Heart left ventricle (tissue), 16 donors: ENCODE measurements at places on chromosomes 12 and 14.

DNA sequence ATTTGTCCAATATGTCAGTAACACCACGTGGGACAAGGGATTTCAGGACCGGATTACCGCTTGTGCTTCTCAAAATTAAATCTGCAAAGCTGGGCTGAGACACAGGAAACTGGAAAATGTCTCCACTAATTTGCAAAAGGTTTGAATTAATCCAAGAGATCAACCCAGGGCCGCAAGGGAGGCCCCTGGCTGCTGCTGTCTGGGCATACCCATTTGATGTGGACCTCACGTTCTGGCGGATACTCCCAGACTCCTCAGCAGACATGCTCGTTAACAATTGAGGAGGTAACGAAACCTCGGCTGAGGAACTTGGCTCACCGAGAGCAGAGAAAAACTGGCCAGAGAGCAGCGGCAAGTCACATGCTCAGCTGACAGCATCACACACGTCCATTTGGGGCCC lies 180.6 kb downstream of the SLC15A4 start:
- no peak for DNase-seq

GRCh38 chr12:101862245-101862644 lies 15.1 kb upstream of the DRAM1 start:
- no peak for DNase-seq

DNA sequence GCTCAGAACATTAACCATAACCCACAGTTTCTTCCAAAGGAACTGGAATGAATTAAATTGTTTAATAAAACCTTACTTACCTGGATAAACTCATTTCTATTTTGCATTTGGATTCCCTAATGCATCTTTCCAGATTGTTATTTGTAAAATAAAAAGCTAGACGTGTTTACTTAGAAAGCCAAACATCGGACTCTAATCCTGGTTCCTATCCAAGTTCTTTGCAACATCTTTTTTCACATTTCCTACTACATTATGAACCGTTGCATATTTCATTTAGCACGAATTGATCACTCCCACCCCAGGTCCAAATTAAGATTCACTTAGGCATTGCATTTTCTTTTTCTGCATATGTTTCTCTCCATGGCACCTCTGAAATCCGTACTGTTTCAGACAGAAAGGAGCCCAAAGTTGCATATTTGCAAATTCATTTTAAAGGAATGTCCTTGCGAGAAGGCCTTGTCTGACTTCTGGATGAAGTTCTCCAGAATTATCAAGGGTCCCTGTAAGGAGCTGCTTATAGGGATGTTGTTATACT lies 164.4 kb upstream of the GSC start:
- no peak for DNase-seq

GRCh38 chr12:107622001-107622400 lies 63.6 kb upstream of the PWP1 start:
- DNase-seq = no peak

- no peak for DNase-seq
These were observed 428.3 kb downstream of the DIO2 start for GRCh38 chr14:79783041-79783440.
